Upper lobe of left lung (tissue), 6 donors: ENCODE measurements at places on chromosomes 7 and 10. TPM values are rescaled to one million over a fixed set of nuclear protein-coding genes. Genes with fewer than 3 reads are reported as not detected.
A peak's percentile ranks its signal among the peaks of the same experiment; 100 is the strongest.

GRCh38 chr10:110474826-110475225, 22.9 kb upstream of the DUSP5 start:
- no peaks in the 10 kb centered on the region for H3K4me1 ChIP-seq
- no peak overlapping the region for H3K4me3 ChIP-seq
- H3K27me3 ChIP-seq = no peaks in the 10 kb centered on the region
- no peak overlapping the region for H3K27ac ChIP-seq

DNA sequence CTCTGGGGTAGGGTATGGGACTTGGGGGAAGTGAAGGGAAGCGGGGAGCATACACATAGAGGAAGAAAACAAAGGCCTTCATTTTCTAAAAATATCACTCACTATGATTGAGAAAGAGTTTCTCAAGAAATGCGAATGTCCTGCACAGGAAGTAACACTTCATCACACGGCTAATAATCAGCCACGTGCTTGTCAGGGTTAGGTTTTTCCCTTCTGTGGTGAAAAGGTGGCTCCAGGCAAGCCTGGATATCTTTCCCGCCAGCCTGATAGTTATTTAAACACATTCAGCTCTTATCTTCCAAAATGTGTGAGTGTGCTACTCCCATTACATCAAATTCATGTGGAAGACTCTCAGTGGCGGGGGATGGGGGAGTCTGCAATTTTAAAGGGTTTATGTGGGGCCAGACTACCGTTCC, 166.4 kb upstream of the ADO start:
- no peak overlapping the region for H3K4me3 ChIP-seq
- no peaks in the 10 kb centered on the region for H3K27me3 ChIP-seq
- peak overlapping the region; percentile 83 for H3K27ac ChIP-seq
- H3K36me3 ChIP-seq = no peaks in the 10 kb centered on the region
- peaks cover 7% of the 10 kb centered on the region for H3K4me1 ChIP-seq

DNA sequence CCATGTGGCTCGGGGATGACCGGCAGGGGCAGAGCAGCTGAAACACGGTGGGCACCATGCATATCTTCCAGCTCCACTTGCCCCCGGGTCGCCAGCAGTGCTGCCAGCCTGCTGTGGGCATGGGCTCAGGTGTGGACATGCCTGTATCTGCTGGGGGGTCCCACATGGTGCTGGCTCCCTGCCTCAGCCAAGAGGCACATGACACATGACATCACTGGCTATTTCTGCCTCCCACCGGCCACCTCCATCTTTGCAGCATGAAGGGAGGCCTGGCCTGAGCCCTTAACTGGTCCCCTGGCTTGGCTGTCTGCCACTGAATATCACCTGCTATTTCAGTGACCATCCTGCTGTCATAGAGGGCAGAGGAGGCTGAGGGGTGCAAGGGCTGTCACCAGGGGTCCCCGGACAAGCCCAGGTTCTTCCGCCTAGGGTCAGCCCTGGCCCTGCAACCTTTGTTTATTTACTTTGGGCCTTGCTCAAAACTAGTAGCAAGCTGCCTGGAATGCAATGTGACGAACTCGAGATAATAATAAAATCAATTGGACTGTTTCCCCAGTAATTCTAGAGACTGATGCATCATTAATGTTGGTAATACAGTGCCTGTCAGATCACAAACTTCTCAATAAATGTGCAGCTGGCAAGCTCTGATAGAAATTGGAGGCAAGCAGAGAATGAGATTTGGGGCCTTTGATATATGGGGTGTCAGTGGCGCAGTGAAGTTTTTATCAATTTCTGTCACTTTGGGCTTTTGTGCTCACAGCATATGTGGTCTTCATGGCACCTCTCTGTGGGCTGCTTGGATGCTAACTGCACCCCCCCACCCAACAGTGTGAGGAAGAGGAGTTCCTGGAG, 28.5 kb downstream of the ZMIZ1 start:
- no peak for DNase-seq
- no peak overlapping the region for H3K4me3 ChIP-seq
- H3K27ac ChIP-seq = peak overlapping the region; percentile 15
- H3K36me3 ChIP-seq = no peaks in the 10 kb centered on the region
- H3K4me1 ChIP-seq = peaks cover 77% of the 10 kb centered on the region

DNA sequence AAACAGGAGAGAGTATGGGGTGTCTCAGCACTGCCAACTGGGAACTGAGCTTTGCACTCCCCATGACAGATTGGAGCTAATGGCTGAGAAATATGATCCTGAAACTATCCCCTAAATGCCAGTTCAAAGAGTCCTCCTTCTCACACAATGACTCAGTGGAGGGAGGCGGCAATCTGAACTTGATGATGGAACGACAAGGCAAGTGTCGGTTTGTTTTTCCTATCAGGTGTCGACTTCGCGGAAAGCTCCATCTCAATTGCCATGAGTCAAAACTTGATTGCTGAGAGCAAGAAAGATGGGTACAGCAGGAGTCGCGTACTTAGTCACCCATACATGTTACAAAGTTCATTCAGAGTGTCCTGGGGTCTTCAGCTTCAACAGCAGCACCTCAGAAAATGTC, 52.5 kb downstream of the NPY start:
- H3K27ac ChIP-seq = no peak overlapping the region
- no peak overlapping the region for H3K4me3 ChIP-seq
- no peak for DNase-seq
- no peaks in the 10 kb centered on the region for H3K4me1 ChIP-seq
- no peaks in the 10 kb centered on the region for H3K36me3 ChIP-seq

DNA sequence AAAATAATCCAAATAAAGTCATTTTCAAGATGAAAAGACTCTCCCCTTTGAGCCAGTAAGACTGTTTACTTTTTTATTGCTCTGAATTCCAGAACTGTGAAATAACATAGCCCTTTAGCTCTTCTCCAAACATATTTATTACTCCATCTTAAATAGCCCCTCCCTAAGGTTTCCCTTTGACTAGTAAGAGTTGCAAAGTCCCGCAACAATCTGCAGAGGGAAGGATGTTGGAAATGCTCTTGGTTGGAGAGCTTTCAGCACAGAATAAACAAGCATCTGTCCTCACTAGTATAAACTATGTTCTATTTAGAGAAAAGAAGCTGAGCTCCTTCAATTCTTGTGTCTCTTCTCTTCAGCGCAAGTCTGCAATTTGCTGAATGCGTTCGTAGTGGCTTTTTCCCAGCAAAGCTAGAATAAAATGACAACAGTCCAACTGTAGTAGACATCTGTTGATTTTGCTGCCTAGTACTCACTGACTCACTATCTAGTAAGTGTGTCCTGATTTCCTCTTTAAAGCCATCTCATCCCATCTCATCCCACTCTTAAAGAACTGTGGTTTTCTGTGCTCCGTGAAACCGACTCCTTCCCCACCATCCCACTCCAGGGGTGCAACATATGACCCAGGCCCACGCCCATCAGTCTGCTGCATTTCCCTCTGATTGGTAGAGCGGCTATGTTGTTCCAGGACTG, 104.0 kb downstream of the FAM107B start:
- H3K4me1 ChIP-seq = peaks cover 15% of the 10 kb centered on the region
- DNase-seq = no peak
- H3K36me3 ChIP-seq = no peaks in the 10 kb centered on the region

DNA sequence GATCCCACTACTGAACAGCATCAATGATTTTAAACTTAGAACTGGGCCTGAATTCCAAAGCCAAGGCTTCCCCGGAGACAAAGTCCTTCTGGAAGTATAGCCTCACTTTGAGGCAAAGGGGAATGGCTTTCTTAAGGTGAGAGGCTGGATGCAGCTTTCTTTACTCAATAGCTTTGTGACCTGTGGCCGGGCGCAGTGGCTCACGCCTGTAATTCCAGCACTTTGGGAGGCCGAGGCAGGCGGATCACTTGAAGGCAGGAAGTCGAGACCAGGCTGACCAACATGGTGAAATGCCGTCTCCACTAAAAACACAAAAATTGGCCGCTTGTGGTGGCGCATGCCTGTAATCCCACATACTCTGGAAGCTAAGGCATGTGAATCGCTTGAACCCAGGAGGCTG, 3.2 kb upstream of the FGFR2 start:
- no peaks in the 10 kb centered on the region for H3K36me3 ChIP-seq
- H3K27ac ChIP-seq = no peak overlapping the region
- peaks cover 2% of the 10 kb centered on the region for H3K27me3 ChIP-seq

DNA sequence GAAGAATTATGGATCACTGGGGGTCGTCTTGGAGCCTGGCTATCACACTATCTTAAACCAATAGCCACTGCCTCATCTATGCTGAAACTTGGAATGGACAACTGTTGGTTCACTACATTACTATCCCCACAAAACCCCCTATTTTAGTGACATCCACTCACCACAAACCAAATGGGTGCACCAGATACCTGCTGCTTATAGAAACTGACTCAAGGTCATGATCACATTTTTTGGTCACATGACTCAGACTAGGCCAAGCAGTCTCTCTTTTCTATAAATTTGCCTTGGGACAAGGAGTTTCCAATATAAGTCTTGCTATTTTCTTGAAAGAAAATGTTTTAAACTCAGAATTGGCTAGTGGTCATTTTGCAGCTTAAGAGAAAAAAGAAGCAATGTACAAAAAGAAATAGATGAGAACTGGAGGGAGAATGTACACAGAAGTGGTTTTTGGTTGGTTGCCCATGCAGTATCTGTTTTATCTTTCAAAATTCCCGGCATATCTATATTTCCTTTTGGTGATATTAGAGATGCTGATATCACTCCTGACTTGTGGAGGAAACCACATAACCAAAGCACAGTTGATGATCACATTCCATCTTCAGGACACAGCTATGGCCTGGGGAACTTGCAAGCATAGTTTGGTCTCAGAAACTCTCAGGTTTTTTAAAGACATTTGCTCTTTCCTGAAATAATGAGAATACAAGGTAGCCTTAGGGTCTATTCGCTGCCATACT, 85.2 kb upstream of the CACNA2D1 start:
- H3K4me1 ChIP-seq = no peaks in the 10 kb centered on the region
- H3K27ac ChIP-seq = no peak overlapping the region
- no peaks in the 10 kb centered on the region for H3K27me3 ChIP-seq
- H3K36me3 ChIP-seq = no peaks in the 10 kb centered on the region

GRCh38 chr7:32204361-32205018, 134.3 kb upstream of the PDE1C start:
- DNase-seq = no peak
- no peaks in the 10 kb centered on the region for H3K27me3 ChIP-seq
- no peaks in the 10 kb centered on the region for H3K4me1 ChIP-seq
- H3K27ac ChIP-seq = no peak overlapping the region

OR2A5 gene
- total RNA-seq = not detected

GRCh38 chr10:28564905-28565304, 32.0 kb downstream of the WAC start:
- H3K27ac ChIP-seq = no peak overlapping the region
- H3K27me3 ChIP-seq = no peaks in the 10 kb centered on the region
- no peak overlapping the region for H3K4me3 ChIP-seq
- no peak for DNase-seq
- peaks cover 69% of the 10 kb centered on the region for H3K4me1 ChIP-seq
- peaks cover 12% of the 10 kb centered on the region for H3K36me3 ChIP-seq

DNA sequence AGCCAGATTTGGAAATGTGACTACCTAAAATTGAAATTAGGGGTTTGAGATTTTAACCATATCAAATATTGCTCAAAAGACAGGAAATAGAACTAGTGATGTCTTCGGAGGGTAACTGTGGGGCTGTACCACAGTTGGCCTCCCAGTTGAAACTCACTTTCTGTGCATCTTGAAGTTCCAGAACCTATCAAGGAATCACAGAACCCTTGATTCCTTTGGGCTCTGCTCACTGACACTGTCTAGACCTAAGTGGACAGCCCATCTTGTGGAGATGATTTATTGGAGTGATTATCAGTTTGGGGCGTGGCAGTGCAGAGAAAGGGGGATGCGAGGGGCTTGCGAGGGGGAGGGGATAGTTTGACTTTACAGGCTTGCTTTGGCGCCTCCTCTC, 134.2 kb upstream of the GJD4 start:
- peaks cover 15% of the 10 kb centered on the region for H3K4me1 ChIP-seq
- no peak overlapping the region for H3K27ac ChIP-seq
- no peaks in the 10 kb centered on the region for H3K27me3 ChIP-seq
- no peak for DNase-seq
- no peak overlapping the region for H3K4me3 ChIP-seq

- H3K4me3 ChIP-seq = no peak overlapping the region
- peaks cover 79% of the 10 kb centered on the region for H3K36me3 ChIP-seq
- H3K27ac ChIP-seq = no peak overlapping the region
- H3K4me1 ChIP-seq = no peaks in the 10 kb centered on the region
- no peak for DNase-seq
- H3K27me3 ChIP-seq = no peaks in the 10 kb centered on the region
Measured at GRCh38 chr7:30633223-30633622, 38.5 kb downstream of the GARS1 start.

DNA sequence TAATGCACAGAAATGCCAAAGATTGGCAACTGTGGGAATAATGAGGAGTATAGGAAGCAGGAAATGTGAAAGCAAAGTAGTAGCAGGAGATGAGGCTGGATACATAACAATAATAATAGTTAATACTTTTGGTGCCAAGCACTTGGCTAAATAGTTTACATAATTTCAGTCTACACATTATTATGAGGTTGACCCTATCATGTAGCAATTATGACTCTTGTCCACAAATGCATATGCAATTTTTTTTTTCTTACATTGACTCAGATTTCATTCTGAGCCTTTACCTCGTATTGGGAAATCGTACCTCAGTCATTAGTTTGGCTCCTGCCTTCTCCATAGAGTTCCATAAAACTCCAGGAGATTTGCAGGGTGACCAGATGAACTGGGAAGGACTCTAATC, 219.9 kb downstream of the SUGCT start:
- H3K4me1 ChIP-seq = no peaks in the 10 kb centered on the region
- H3K27me3 ChIP-seq = no peaks in the 10 kb centered on the region
- H3K4me3 ChIP-seq = no peak overlapping the region
- no peaks in the 10 kb centered on the region for H3K36me3 ChIP-seq

DNA sequence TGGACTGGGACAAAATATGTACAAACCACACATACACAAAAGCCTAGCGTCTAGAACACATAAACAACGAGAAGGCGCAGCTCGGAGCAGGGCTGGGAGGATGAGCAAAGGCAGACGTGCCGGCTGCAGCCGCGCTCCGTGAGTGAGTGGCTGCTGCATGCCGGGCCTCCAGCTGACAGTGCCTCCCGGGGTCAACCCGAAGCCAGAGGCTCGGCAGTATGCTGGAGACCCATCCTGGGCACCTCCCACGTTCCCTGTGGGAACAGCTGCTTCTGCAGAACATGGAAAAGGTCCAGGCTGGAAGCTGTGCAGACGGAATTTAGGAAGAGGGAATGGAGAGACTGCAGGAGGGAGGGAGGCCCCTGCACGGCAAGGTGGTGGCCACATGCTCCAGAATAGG, 3.6 kb upstream of the GPR146 start:
- no peak overlapping the region for H3K4me3 ChIP-seq
- H3K27ac ChIP-seq = peak overlapping the region; percentile 30
- H3K36me3 ChIP-seq = no peaks in the 10 kb centered on the region
- H3K27me3 ChIP-seq = no peaks in the 10 kb centered on the region
